Left lobe of liver (tissue), 2 donors: ENCODE measurements at places on chromosomes 2 and 18. TPM values are rescaled to one million over a fixed set of nuclear protein-coding genes. Genes with fewer than 3 reads are reported as not detected.

DNA sequence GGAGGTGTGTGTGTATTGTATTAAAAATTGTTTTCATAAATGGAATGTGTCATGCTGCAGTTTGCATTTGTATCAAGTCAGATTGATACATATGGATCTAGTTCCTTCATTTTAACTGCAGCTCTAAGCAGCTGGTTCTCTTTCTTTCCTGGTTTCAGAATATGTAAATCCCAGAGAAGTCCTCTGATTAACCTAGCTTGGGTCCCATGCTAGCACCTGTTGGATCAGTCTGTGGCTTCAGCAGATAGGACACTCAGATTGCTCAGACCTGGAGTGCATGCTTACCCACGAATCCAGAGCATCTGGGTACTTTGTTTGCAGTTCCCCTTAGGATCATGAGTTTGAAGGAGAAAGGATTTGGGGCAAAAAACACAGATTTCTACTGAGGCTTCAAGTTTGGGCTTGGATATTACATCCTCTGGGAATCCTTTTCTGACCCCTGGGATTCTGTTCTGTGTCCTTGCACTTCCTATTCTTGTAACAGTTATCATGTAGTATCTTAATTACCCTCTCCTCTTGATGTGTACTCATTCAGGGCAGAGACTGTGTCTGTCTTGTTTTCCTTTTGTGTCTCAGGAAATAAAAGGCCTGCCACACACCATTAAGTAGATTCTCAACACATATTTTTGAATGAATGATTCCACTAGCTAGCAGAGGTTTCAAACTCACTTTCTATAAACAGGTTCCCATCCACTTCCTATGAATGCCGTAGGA is 142.1 kb downstream of the PHLPP1 start:
- no peak for DNase-seq

Gene GALNT3
- total RNA-seq = 1.1 TPM

Gene CPO
- 0.38 TPM for total RNA-seq

DNA sequence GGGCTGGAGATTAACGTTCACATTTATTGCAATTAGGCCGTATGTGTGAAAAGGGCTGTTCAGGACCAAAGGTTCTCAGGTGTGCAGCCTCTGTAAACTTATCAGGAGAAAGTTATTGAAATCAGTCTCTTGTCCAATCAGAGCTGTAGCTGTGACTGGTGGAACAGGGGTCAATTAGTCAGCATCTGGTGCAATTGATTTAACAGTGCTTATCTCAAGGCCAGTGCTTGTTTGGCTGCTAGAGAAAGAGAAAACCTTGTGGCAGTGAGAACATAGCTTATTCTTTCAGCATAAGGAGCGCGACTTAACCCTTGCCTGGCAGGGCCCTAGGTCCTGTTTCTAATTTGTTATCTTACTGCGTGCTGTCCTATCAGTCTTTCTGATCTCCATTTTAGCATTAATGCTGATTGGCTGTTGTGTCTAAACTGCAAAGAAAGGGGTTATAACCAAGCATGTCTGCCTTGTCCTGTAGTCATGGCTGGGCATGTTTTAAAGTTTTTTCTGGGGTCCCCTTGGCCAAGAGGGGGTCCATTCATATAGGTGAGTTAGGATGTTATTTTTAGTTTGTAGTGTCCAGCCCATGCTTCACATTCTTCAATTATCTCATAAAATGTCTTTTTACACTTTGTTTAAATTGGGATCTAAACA is 66.4 kb downstream of the CYB5A start:
- DNase-seq = peak; percentile 80

Gene RGPD3
- total RNA-seq = 0.13 TPM

GRCh38 chr2:36427790-36428243 is 72.2 kb downstream of the CRIM1 start:
- no peak for DNase-seq

DNA sequence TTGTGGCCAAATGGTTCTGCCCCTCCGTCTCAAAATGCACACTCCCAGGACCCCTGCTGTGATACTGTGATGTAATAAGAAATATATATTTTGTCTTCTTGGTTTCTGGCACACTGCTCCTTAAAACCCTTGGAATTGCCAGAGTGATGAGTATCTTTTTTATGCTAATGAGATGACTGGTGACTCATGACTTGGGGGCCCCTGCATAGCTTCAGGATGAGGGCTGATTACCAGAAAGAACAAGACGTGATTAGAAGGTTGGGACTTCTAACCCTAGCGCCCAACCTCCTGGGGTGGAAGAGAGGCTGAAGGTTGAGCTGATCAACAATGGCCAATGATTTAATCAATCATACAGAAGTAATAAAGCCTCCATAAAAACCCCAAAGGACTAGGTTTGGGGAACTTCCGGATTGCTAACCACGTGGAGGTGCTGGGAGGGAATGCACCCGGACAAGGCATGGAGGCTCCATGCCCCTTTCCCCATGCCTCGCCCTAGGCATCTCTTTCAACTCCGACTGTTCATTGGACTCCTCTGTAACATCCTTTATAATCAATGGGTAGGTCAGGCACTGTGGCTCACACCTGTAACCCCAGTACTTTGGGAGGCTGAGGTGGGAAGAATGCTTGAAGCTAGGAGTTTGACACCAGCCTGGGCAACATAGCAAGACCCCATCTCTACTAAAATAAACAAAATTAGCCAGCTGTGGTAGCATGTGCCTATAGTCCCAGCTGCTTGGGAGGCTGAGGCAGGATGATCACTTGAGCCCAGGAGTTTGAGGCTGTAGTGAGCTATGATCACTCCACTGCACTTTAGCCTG is 89.1 kb downstream of the HS1BP3 start:
- no peak for DNase-seq

GRCh38 chr2:237276716-237277490 is 137.1 kb downstream of the COL6A3 start:
- DNase-seq = no peak

GRCh38 chr2:31269087-31269486 is 35.1 kb downstream of the EHD3 start:
- no peak for DNase-seq

Gene SCYGR4
- not detected for total RNA-seq

- no peak for DNase-seq
Measured at GRCh38 chr2:88838165-88838635, 146.7 kb downstream of the RPIA start.

GRCh38 chr2:200306931-200307723 is 634 bp downstream of the SPATS2L start:
- DNase-seq = peak; percentile 67

DNA sequence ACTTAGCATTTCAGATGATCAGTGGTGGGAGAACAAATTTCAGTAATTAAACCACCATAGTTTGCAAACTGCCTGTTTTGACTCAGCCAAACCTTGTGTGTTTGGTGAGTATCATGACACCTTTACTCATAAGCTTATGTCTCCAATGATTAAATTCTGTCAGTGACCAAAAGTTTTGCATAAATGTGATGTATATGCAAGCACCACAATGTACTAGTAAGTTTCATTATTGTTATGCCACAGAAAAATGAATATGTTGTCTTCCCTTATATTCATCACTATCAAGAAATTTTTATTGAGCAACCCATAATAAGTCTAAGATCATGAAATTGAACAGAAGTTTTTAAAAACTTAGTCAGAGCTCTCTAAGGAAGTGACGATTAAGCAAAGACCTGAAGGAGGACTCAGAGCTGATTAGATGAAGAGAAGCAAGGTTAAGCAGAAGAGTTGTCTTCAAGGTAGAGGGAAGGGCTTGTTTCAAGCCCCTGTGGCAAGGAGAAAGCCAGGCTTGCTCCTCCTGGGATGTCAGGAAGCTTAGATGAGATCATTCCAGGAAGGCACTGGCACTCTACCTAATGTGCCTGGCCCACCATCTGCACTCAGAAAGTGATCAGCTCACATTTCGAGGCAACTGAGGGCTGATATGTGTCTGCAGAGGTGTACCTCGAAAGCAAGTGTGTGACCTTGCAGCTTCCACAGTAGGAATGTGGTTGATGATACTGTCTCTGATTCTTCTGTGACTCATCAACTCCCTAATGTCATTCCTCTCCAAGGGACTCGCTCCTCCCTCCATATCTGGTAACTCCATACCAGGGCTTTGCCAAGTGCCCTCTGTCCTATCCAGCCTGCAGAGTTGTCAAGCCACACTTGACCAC is 54.7 kb downstream of the KCTD18 start:
- DNase-seq = no peak

Gene SIGLEC15
- total RNA-seq = 0.20 TPM

Gene RANBP2
- 37.7 TPM for total RNA-seq

- DNase-seq = no peak
Measured at GRCh38 chr2:129369437-129369836, 610.0 kb upstream of the RAB6C start.

Gene TIA1
- 45.1 TPM for total RNA-seq

DNA sequence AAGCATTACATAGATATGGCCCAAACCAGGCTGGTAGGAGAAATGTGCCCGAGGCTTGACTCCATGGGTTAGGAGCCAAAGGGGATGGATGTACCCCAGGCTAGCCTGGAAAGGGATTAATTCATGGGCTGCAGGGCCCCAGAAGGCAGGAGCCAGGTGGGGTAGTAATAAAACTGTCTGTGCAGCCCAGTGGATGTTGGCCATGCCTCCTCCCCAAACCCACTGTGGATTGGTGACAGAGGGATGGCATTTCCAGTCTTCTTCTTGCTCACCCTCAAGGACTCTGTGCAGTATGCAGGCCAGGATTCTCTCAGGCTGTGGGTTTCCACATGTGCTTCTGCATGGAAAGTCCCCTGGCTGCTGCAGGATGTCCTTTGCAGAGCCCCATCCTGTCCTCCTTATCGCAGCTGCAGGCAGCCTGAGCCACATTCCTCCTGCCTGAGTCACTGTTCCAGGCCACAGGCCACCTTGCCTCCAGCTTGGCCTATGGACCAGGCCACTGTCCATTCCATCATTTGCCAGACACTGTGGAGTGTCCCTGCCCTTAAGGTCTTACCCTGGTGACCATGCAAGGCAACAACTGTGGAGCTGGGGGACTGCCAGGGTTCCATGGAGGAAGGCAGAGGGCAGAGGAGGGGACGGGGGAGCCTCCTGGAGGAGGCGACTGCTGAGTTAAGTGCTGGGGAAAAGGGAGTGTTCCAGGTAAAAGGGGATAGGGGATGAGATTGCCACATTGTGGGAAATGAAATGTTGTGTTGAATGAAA is 38.9 kb downstream of the INO80C start:
- peak; percentile 61 for DNase-seq

- no peak for DNase-seq
Measured at GRCh38 chr2:238431456-238431855, 4.7 kb downstream of the ASB1 start.

- no peak for DNase-seq
Measured at GRCh38 chr2:9329497-9329896, 93.8 kb downstream of the ITGB1BP1 start.

Gene REG3G
- total RNA-seq = 0.53 TPM

- DNase-seq = peak; percentile 70
Measured at GRCh38 chr2:62467475-62468321, 38.3 kb downstream of the TMEM17 start.

- DNase-seq = no peak
Measured at GRCh38 chr2:101185656-101186055, 34.5 kb upstream of the TBC1D8 start.
